Body of pancreas (tissue), 4 donors: ENCODE measurements at places on chromosomes 2 and 18. TPM values are rescaled to one million over a fixed set of nuclear protein-coding genes. Genes with fewer than 3 reads are reported as not detected.

The ASPRV1 gene
- not detected for total RNA-seq

DNA sequence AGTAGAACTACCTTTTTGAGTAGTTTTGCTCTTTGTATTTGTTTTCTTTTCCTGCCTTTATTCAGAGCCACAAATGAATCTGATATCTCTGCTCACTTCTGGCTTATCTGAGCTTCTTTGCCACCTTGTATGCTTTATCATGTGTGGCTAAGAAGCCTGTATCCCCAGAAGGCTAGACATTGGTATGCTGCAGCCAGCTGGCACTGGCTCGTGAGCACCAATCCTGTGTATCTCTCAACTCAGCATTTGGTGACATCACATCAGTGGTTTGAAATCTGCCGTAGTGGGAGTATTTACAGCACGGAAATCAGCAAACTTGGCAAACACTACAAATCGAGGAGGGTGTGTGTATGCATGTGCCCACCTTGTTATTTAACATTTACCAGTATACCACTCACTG is 183.7 kb upstream of the LHCGR start:
- DNase-seq, result no peak

GRCh38 chr2:41234093-41234492 is 782.2 kb upstream of the SLC8A1 start:
- no peak for DNase-seq

GRCh38 chr2:204544961-204545860 is at the start of gene PARD3B:
TSS of gene PARD3B (plus strand) at chr2:204545475. CDS start at chr2:204546000, 525 bp downstream.
- DNase-seq, result peak; percentile 69

GRCh38 chr18:52348209-52348608 is 8.2 kb downstream of the DCC start:
- DNase-seq, result no peak

- DNase-seq, result no peak
These were observed 207.3 kb upstream of the APCDD1 start for GRCh38 chr18:10247021-10247741.

- no peak for DNase-seq
These were observed 262.6 kb upstream of the DOK6 start for GRCh38 chr18:69138088-69138487.

The IL36RN gene
- total RNA-seq, result not detected

- DNase-seq, result peak; percentile 36
These were observed 49.3 kb upstream of the RAB6D start for GRCh38 chr2:131413148-131413747.

GRCh38 chr2:36355151-36355889 is at the start of gene CRIM1:
TSS of gene CRIM1 (plus strand) at chr2:36355778. CDS start at chr2:36356293, 515 bp downstream.
- peak; percentile 83 for DNase-seq

- peak; percentile 18 for DNase-seq
These were observed 406.6 kb upstream of the MMADHC start for GRCh38 chr2:149994057-149994728.

DNA sequence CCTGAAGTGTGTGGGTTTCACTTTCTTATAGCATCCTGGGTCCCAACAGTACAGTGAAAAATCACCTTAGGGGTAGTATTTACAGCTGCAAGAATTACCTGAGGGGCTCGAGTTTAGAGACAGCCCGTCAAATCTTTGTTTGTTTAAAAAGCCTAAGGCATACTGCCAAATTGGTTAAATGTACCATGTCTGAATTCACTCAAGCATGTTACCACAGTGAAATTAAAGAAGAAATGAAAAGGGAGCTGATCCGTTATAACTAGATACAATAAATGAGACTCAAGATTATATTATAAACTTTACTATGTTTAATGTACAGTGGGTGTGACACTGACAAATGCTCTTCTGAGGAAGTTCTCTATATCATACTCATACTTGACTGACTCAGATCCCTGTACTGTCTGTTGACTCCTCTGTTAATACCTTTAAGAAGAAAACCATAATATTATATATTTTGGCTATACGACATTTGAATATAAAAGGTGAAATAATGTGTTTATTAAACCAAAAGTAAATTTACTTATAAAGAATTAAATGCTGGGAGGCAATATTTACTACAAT is 107.3 kb downstream of the TMEFF2 start:
- no peak for DNase-seq

DNA sequence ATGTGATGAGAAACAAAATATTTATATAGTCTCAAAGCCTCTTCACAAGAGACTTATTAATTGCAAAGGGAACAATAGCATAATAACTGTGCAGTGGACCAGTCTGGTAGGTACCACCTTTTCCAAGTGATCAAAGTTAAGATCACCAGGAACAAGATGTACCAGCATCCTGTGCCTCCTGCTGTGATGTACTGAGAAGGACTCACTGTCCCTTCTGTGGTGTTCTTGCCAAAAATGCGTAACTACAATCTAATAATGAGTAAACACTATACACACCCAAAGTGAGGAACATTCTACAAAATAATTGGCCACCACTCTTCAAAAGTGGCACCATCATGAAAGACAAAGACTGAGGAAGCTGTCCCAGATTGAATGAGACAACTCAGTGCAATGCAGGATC is 14.5 kb downstream of the GNLY start:
- DNase-seq, result no peak

DNA sequence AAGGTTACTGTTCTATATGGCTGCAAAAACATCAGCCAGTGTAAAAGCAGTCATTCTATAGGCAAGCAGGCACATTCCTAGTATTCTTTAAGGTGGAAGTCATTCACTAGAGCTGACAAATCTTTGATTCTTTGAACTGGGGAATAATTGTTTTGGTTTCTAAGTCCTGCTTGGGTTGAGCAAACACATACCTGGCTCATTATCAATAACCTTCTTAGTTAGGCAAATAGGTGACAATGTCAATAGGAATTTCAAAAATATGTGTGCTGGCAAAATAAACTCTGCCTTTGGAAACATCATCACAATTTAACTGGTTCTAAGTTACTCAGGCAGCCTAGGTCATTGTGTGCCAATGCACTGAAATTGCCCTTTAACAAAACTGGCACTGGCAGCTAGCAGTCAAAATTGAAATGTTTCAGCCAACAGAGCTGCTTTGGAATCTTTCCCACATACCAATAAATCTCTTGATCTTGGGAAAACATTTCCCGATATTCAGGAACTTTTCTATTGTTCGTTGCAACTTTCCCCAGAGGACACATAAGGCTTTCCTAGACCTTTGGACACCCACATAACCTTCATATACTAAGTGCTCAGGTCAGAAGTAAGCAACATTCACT is 402.0 kb upstream of the MMADHC start:
- peak; percentile 50 for DNase-seq

GRCh38 chr2:46352621-46353020 is 55.4 kb downstream of the EPAS1 start:
- no peak for DNase-seq

DNA sequence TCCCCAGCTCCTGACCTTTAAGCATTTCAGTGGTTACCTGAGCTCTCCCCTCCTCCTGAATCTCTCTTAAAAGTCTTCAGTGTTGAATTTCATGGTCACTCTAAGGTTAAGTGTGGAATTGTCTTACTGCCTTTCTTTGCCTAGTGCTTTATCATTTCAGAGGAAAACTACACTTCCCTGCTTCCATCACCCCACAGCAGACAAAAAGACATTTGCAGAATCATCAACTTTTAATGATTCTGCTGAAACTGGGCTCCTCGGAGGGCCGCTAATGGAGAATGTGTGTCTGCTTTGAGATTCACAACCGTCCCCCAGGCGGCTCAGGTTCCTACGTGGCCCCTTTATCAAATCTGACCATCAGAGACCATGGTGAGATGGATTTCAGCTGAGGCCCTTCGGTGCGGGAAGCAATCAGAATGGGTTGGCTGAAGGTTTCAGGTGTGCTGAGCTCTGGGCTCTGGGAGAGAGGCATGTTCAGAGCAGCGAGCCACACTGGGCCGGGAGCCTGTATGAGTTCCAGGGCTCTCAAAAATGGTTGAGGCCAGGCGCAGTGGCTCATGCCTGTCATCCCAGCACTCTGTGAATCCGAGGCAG is 41.9 kb upstream of the TBC1D8 start:
- no peak for DNase-seq

DNA sequence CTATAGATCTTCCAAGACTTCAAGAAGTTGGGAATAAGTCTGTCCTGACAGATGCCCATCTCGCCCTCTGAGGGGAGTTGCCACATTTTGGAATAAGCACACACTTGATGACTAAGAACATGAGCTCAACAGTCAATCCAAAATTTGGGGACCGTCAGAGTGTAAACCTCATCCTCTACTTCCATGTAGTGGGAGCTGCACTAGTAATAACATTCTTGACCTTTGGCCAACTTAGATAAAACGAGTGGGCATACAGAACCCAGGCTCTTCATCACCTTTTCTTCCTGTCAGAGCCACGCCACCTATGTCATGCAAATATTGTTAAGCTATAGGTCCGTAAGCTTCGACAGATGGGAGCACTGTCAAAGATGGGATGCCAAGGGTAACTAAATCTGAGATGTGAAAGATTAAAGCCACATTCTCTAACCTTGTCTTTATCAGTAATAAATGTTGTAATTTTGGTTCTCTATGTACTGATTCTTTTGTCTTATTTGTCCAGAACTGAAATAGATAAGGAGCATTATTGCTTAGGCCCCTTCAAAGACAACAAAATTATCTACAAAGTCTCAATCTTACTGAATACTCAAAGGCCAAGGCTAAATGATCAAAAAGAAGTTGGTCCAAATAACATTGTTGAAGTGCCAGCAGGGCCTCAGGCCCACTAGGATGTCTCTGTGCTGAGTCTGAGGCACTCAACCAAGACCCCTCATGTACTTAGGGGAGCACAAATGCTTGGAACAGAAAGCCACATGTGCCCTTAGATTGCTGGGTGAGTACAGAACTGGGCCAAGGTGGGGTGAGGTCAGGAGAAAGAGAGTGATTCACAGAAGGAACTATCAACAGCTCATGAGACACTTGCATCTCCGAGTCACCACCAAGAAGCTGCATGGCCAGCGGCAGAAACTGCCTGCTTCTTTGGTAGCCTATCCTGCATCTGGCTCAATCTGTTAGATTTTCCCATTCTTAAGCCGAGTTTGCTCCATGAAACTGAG is 15.0 kb downstream of the CDH2 start:
- DNase-seq, result no peak

DNA sequence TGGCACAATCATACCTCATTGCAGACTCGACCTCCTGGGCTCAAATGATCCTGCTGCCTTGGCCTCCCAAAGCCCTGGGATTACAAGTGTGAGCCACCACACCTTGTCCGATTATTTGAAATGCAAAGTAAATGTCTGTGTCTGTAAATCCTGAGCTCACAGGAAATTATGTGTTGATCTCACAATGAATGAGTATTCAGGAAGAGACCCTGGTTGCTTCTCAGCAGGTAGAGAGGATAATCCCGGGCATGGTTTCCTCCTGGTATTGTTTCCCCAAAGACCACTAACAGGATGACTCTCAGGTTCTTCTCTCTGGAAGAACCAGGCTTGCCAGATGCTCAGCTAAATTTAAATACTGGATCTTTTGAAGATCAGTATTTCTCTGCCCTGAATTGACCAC is 147.6 kb downstream of the LDLRAD4 start:
- no peak for DNase-seq

DNA sequence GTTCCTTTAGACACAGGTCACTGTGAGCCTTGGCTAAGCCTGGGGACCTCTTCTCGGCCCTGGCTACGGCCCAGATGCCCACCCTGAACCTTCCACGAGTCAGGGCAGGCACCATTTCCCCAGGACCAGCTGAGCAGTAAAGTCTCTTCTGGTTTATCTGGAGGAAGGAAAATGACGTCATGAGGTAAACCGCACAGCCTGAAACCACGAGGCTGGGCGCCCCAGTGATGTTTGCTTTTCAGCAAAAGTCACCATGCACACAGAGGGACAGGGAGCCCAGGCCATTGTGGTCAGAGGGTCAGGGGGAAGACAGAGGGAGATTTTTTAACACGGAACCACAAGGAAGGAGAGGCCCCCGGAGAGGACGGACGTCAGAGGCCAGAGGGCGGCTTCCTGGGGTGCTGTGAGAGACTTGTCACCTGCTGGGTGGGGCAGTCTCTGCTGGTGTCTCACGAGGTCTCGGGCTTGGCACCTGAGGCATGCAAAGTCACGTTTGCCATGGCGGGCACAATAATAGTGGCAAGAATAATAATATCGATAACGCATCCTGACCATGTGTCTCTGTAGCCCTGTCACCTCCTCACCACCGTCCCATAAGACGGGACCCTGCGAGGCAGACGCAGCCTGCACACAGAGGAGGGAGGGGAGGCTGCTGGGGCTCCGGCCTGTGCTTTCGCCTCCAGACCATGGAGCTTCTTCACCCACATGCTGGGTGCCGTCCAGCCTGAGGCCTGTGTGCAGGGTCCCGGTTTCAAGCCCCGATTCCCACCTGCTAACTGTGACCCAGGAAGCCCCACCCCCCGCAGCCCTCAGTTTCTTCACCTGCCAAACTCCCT is 33.2 kb upstream of the FOSL2 start:
- no peak for DNase-seq

GRCh38 chr2:205752296-205752820 is 70.1 kb downstream of the NRP2 start:
- DNase-seq, result no peak

DNA sequence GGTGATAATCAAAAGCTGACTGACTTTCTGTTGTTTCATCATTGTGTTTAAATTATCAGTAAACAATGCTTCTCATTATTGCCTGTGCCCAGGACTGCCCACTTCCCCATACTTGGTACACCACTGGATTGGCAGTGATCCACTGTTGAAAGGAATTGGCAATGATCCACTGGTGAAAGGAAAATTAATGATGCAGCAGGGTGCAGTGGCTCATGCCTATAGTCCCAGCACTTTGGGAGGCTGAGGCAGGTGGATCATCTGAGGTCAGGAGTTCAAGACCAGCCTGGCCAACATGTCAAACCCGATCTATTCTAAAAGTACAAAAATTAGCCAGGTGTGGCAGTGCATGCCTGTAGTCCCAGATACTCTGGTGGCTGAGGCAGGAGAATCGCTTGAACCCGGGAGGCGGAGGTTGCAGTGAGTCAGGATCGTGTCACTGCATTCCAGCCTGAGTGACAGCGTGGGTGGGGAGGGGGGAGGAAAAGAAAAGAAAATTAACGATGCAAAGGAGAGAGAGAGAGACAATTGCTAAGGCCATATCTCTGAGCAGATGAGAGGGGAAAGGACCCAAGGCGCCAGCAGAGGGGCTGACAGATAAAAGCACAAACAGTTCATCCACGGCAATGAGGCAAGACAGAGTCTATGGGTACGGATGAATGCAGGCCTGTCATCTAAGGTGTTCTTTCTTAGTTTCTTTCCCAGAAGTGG is 10.2 kb upstream of the GTF2A1L start:
- no peak for DNase-seq

The OTX1 gene
- total RNA-seq, result not detected

DNA sequence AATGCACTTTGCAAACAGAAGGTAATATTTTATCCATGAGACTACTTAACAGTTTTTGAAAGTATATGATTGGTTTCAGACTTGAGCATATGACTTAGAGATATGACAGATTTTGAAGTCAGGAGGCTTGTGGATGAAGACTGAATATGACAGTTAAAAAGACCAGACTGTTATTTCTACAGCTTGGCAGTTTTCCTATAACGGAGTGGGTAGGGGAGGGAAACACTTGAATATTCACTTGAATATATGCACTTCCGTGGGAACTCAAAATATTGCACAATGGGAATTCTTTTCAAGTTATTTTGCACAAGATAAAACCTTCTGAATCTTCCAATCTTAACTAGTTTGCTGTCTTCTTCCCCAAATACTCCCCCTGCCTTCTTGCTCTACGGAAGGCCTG is 64.6 kb upstream of the ACKR3 start:
- no peak for DNase-seq

The FRZB gene
- 0.66 TPM for total RNA-seq
